ENCODE measurements at places on chromosomes 16 and 17.

DNA sequence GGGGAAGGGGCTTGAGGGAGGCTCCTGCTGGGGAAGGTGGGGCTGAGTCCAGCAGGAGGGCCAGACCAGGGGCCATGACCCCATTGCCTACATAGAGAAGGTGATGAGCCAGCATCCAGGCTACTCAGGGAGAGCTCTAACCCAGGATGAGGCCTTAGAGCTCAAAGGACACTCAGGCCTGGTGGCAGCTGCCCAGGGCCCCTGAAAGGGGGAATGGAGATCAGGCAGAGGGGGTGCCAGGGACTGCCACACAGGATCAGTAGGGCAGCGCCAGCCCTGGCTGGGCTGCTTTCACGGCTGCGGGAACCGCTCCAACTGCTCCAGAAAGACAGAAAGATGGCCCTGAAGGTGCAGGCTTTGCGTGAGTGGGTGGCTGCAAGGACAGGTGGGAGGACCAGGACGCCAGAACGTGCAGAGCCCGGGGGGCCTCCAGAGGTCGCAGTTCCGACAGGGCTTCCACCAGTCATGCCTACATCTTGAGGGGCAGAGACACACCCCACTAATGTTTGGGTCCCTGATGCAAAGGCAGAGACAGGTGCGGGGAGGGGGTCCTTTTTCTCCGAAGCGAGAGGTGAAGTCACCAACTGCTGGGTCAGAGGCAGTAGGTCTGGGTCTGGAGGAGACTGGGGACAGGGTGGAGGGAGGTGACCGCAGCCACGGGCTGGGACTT, 882 bp upstream of the ATP6V0C start:
- DNase-seq: peak; percentile 66

GRCh38 chr16:5607169-5607568, 509.6 kb upstream of the EEF2KMT start:
- no peak for DNase-seq

GRCh38 chr17:76267051-76267576, 2.0 kb downstream of the UBALD2 start:
- DNase-seq: no peak

DNA sequence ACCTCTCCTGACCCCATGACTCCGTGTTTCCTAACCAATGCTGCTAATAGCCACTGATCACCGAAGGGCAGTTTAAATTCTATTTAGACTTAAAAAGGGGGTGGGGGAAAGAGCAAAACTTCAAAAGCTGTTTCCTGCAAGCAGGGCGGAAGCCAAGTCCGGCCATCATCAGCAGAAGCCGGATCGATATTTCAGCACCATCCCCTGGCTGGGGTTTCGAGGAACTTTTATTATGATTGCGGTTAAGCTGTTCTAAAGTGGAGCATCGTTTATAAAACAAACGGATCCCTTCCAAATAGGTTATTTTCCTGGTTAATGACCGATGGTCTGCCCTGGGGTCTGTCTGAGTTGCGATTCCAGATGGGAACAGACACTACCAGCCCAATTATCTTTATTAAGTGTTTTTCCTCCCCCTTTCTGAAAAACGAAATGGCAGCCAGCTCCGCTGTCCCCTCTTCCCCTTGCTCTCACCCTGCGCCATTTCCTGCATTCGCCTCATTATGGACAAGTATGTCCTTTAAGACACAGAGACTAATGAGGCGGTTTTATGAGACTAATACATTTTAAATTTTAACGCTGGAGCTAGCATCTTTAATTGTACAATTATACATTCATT, 76.1 kb upstream of the IRX3 start:
- no peak for DNase-seq

DNA sequence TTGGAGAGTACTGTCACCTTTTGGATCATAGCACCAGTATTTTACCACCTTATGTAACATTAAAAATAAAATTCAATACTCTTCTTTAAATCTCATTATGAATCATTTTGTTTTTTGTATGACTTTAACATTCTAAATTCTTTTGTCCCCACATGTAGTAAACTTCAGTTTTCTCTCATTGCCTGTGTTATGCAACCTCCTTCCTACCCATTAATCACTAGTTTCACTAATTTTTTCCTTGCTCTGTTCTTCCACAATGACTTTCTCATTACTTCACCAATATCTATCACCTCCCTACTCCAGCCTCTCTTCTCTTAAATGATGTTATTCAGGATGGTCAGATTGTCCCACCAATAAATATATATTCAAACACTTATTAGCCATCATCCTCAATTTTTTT, 68.7 kb downstream of the TTC19 start:
- no peak for DNase-seq

GRCh38 chr16:58038219-58038641, 12.7 kb downstream of the MMP15 start:
- no peak for DNase-seq

DNA sequence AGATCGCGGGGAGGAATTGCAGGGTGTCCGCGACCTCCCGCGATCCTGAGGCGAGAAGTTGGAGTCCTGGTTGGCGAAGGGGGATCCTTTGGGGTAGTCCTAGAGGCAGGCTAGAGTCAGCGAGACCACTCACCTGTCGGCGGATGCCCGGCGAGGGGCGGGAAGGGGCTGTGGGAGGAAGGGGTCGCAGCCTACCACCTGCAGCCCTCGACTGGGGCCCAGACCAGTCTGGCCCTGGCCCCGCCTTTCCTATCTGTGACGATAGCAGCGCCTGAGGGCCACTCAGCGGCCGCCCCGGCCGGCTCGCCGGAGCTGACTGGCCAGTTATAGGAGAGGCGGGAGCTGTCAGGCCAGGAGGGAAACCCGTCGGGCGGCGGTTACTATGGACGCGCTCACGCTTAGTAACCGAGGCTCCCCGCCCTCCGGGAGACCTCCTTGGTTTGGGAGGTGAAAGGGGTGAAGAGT, at the start of gene TEKT3:
Gene TEKT3 (minus strand): TSS at position 213 of the 465 bp plus-strand sequence. CDS start 10,012 bp downstream, outside the sequence.
- no peak for DNase-seq

DNA sequence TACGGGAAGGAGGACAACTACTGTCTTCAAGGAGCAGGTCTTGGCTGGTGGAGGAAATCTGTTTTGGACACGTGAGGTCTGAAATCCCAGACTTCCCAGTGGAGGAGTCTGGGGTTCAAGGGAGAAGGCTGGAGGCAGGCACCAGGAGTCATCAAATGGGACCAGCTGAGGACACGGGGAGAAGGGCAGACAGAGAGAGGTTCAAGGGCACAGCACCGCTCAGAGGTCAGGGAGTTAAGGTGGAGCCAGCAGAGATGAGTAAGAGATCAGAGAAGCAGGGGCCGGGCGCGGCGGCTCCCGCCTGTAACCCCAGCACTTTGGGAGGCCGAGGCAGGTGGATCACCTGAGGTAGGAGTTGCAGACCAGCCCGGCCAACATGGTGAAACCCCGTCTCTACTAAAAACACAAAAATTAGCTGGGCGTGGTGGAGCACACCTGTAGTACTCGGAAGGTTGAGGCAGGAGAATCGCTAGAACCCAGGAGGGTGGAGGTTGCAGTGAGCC, 10.4 kb upstream of the SMIM5 start:
- DNase-seq: no peak

GRCh38 chr16:30521873-30522641, 4.3 kb downstream of the ZNF768 start:
- no peak for DNase-seq

DNA sequence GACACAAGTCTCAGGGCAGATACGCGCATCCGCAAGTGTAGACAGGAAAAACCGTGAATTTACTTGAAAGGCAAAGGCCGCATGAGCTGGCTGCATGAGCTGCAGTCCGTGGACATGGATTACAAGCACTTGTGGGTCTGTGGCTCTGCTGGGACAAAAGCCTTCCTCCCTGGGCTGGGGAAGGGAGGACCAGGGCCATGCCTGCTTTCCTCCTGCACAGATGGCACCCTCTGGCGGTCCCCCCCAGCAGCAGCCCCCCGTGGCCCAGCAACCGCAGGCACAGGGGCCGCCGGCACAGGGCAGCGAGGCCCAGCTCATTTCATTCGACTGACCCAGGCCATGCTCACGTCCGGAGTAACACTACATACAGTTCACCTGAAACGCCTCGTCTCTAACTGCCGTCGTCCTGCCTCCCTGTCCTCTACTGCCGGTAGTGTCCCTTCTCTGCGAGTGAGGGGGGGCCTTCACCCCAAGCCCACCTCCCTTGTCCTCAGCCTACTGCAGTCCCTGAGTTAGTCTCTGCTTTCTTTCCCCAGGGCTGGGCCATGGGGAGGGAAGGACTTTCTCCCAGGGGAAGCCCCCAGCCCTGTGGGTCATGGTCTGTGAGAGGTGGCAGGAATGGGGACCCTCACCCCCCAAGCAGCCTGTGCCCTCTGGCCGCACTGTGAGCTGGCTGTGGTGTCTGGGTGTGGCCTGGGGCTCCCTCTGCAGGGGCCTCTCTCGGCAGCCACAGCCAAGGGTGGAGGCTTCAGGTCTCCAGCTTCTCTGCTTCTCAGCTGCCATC, 1.7 kb upstream of the MRPL12 start:
- DNase-seq: no peak

- no peak for DNase-seq
These were observed 5.3 kb downstream of the RAPGEFL1 start for GRCh38 chr17:40182606-40183005.
